ENCODE measurements at places on chromosomes 2 and 18.

DNA sequence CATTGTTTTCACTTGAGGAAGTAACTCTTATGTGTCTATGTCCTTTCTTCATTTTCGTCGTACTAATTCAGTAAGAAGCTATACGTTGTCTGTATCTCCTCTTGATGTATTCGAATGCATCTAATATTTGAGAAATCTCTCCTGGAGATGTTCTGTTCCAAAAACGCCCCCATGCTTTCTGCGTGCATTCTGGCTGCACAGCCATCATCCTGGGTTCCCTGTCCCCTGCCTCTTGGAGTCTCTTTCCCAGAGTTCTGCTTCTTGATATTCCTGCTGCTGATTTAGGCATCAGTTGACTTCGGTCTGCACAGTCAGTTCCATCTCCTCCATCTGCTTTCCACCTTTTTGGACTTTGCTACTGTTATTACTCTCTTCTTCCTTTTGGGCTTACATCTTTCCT lies 13.5 kb downstream of the PNO1 start:
- no peak for DNase-seq

- no peak for DNase-seq
Measured at GRCh38 chr2:239167011-239167673, 233.7 kb downstream of the HDAC4 start.

- DNase-seq: no peak
Measured at GRCh38 chr2:233061591-233062450, 1.7 kb downstream of the INPP5D start.

GRCh38 chr2:133026536-133027177 lies 356.7 kb upstream of the LYPD1 start:
- DNase-seq: peak; percentile 11

DNA sequence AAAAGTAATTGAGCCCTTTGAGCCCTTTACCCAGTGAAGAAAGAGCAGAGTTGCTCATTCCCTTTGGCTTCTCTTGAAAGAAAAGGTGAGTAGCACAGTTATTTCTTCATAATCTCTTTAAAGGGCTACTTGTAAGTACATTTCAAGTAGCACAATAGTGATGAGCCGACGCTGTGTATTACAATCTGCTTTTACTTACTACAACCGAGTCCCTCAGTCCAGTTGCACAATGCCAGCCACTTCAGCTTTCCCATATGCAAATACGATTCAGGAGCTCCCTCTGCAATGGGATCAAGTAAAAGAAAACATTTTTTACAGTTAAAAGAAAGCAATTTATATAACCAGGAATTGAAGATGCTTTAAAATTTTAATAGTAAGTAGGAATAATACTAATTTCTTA lies 868.5 kb downstream of the RNF144A start:
- DNase-seq: no peak

GRCh38 chr2:40284797-40285196 lies 167.1 kb downstream of the SLC8A1 start:
- DNase-seq: no peak

DNA sequence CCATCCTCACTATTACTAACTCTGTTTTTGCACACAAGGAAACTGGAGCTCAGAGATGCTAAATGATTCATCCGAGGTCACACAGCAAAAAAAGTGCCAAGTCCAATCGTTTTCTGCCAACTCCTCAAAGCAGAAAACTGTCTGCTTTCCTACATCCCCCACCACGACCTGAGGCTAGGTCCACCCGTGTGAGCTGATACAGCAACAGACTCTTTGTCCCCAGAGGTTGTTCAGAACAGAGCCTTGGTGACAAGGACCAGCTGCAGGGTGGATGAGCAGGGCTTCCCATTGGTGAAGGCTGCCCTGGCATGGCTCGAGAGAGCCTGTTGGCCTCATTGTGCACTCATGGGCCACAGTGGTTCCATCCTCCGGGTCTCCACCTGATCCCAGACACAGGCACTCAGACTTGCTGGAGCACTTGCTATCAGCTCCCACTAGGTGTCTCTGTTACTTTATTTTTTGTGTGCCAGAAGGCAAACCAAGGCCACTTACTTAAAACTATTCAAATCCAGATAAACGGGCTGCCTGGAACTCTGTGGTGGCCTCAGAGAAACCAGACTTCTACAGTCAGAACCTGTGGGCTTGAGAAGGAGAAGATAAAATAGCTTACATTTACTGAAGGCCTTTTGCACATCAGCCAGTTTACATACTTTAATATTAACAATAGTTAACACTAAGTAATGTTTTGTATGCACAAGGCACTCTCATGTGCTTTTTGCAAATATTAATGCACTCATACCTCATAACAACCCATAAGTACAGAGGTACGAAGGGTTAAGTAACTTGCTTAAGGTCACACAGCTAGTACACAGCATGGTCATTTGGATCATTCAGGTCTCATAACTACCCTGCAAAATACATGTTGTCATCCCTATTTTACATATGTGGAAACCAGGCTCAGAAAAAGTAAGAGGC lies 62.9 kb upstream of the CTIF start:
- peak; percentile 72 for DNase-seq

- DNase-seq: no peak
Measured at GRCh38 chr2:10788855-10789254, 23.7 kb downstream of the PDIA6 start.

DNA sequence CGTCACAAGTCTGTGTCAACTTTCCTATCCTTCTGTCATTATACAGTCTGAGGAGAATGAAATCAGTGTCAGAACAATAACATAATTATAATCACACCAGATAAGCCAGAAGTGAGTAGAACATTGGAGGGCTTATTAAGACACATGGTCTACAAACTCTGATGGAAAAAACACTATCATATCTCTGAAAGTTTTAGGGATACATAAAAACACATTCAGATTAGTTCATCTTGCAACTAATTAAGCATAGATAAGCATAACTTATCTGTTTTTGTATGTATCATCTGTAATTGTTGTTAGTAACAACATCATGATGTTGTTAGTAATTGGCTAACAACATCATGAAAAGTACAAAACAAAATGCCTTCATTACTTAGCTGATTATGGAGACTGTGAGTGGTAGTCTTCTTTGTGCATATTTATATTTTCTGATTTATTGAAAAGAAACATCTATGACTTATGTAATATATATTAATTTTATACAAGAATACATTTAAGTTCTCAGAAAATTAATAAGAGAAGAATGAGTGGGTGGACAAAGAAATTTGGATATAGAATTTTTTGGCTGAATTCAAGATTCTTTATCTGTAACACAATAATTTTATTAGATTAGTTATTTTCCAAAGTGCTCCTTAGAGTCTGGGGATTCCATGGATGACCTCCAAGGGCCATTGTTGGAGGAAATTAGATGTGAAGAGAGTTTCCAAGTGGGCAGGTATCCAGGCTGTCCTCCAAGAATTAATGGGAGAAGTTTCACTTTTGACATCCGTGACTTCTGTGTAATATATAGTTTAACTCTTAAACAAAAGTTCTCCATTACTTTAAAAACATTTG lies 16.9 kb upstream of the CCDC102B start:
- no peak for DNase-seq

DNA sequence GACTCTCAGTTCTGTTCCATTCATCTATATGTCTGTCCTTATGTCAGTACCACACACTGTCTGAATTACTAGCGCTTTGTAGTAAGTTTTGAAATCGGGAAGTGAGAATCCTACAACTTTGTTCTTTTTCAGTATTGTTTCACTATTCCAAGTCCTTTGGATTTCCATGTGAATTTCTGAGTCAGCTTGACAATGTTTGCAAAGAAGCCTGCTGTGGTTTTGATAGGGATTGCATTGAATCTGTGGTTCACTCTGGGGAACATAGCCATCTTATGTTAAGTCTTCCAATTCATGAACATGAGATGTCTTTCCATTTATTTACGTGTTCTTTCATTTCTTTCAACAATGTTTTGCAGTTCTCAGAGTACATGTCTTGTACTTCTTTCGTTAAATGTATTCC lies 15.0 kb downstream of the SLC3A1 start:
- peak; percentile 30 for DNase-seq

DNA sequence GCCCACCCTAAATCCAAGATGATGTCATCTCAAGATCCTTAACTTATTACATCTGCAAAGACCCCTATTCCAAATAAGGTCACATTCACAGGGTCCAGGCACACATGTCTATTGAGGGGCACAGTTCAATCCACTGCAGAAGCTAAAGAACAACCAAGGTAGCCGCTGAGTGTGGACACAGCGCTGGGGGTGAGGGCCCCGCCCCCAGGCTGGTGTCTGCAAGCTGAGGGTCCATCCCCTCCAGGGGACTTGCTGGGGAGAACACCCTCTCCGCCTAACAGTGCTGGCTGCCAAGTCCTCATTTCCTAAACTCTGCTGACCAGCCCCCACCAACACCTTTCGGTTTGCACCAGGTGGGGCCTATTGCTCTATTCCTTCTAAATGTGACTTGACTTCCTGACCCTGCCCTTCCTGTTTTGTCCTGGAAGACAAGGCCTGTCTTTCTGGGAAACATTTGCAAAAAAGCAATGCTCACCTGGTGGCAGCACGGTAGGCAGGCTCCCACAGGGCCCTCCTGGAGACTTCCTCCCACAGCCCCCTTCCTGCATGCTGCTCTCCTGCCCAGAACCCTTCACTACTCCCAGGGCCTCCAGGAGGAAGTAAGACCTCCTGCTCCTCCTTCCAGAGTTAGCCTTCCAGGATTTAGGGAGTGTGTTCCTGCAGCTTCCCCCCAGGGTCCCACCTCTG lies 24.4 kb upstream of the TEX44 start:
- no peak for DNase-seq

GRCh38 chr2:237931205-237931721 lies 35.6 kb upstream of the UBE2F start:
- no peak for DNase-seq

- no peak for DNase-seq
Measured at GRCh38 chr2:15302154-15302553, 259.0 kb downstream of the NBAS start.

DNA sequence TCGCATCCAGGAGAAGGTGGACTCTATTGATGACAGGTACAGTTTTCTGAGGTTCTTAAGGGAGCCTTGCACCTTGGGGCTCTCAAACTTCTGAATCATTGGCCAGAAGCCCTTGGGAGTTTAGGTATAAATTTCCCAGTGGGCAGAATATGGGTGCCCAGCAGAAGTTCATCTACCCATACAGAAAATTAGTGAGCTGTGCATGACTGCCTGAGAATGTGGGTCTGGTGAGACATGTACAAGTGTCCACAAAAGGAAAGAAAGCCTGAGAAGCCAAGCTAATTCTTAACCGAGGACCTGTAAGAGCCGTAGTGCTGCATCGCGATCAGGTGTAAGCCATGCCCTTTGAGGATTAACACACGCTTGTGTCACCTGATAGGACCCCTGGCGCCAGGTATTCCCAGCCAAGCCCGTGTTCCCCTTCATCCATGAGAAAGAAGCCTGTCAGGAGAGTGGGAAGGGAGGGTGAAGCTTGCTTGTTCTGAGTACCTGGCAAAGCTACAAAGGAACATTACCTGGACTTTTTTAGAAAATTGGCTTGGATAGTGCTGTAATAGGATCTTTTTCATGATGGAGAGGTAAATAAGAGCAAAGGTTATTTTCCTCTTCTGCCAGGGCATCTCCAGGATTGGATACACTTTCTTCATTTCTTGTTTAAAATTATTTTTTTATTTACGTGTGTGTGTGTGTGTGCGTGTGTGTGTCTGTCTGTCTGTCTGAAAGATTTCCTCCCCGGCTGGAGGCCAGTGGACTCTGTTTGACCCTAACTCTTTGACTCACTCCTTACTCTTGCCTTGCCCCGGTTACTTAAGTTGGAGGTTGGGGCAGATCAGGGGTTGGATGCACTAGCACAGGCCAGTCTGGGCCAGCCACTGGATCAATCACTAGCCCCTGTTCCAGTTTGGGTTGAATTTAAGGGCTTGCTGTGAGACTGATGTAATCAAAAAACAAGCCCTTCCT lies 90.4 kb upstream of the EML6 start:
- peak; percentile 49 for DNase-seq

GRCh38 chr18:48932822-48933510 lies 17.8 kb downstream of the SMAD7 start:
- DNase-seq: no peak

DNA sequence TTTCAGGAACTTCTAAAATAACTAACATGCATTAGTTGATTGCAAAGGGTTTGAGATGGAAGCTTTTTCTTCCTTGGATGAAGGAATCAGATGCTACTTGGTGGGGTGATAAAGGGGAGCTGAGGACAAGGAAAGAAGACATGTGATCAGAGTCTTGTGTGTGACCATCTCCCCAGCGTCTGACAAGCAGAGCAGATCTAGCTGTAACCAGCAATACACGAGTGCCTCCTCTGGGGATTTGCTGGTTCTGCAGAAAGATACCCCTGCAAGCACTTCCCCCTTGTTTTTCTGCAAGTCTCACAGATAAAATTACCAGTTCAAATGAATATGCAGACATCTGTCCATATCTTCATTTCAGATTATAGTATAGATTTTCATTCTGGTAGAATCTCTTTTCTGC lies 2.7 kb downstream of the CDH7 start:
- peak; percentile 50 for DNase-seq

- DNase-seq: no peak
Measured at GRCh38 chr2:179441551-179441950, 176.9 kb upstream of the SESTD1 start.

DNA sequence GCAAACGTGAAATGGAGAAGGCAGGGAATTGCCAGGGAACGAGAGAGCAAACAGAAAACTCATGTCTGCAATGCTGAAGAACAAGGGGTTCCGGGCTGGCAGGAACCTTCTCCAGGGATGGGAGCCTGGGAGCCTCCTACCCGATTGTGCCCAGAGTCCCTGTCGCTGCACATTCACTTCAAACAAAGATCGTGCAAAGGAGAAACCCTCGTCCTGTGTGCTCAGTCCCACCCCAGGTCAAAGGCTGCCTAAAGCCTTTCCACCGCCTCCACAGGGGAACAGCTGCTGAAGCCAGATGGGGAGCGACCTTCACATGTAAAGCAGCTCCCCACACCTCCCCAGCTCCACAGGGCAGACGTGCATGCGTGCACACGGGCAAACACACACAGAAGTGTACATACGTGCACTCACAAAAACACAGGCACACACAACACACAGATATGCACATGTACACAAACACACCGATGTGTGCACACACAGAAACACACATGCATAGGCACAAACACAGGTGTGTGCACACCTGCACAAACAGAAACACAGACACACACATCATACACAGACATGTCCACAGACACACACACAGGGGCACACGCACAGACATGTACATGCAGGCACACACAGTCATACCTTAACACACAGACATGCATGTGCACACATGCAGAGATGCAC lies 460.1 kb upstream of the SALL3 start:
- DNase-seq: no peak

- DNase-seq: no peak
Measured at GRCh38 chr2:47336259-47337238, 66.4 kb upstream of the MSH2 start.

DNA sequence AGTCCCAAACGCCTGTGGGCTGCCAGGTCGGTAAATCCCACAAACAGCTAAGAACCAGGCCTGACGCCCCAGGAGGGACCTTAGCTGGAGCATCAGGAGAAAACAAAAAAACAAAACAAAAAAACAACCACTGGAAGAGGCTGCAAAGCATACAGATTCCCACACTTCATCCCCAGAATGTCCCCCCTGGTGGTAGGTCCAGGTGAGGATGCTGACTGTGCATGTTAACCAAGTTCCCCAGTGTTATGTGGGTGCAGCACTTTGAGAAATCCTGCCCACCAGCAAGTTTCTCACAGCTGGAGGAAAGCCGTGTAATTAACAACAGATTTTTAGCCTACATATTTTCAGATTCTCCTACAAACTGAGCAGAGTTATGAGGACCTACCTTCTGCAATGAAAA lies 15.1 kb downstream of the ST3GAL5 start:
- no peak for DNase-seq

- no peak for DNase-seq
Measured at GRCh38 chr2:121248766-121249343, 36.1 kb downstream of the TFCP2L1 start.
